ENCODE measurements at places on chromosomes 11 and 22.

GRCh38 chr11:117876341-117877119 is at the start of gene FXYD6:
Gene FXYD6 (minus strand): TSS chr11:117876658. CDS start chr11:117842776, 33,882 bp downstream.
- no peak for DNase-seq

DNA sequence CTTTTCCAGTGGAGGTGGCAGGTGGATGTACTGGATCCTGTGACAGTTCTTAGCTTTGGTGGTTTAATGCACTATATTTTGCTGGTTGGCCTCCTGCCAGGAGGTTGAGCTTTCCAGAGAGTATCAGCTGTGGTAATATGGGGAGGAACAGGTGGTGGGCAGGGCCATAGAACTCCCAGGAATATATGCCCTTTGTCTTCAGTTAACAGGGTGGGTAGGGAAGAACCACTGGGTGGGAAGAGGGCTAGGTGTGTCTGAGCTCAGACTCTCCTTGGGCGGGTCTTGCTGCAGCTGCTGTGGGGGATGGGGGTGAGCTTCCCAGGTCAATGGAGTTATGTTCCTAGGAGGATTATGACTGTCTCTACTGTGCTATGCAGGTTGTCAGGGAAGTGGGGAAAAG is 203.8 kb downstream of the DLG2 start:
- no peak for DNase-seq

- DNase-seq: no peak
Observed at GRCh38 chr11:76102802-76103201, 103.5 kb downstream of the WNT11 start.

DNA sequence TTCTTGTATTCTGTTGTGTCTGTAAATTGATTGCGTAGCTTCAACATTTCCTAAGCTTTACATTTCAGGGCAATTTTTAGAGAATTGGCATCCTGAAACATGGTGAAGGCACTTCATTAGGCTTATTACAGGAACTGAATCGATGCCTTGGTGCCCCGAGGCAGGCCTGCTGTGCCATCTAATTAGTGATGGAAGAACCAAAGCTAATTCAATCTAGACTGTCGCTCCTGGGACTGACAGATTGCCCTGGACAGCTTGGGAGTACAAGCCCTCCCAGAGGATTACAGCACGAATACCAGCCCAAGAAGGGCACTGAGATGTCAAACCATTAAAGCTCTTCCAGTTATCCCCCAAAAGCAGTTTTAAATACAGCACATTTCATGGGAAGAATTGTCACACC is 243.2 kb upstream of the ZC3H12C start:
- no peak for DNase-seq

GRCh38 chr11:126344141-126345080 is 11.1 kb upstream of the ST3GAL4 start:
- no peak for DNase-seq

- no peak for DNase-seq
Observed at GRCh38 chr11:133924661-133925060, 32.1 kb downstream of the IGSF9B start.

DNA sequence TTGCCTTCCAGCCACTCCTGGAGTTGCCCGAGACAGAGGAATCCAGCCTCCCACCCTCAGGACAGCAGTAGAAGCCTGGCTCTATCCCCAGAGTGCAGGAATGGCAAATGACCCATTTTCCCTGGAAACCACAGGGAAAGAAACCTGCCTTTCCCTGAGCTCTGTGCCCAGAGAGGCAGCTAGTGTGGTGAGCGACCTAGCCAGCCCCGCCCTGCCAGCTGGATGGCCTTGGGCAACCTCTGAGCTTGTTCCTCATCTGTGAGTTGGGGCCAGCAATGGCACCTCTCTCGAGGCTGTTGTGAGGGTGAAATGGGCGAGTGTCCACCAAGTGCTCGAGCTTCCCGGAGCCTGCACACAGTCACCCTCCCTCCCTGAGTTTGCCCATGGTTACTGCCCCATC is 3.7 kb downstream of the OMP start:
- DNase-seq: no peak

DNA sequence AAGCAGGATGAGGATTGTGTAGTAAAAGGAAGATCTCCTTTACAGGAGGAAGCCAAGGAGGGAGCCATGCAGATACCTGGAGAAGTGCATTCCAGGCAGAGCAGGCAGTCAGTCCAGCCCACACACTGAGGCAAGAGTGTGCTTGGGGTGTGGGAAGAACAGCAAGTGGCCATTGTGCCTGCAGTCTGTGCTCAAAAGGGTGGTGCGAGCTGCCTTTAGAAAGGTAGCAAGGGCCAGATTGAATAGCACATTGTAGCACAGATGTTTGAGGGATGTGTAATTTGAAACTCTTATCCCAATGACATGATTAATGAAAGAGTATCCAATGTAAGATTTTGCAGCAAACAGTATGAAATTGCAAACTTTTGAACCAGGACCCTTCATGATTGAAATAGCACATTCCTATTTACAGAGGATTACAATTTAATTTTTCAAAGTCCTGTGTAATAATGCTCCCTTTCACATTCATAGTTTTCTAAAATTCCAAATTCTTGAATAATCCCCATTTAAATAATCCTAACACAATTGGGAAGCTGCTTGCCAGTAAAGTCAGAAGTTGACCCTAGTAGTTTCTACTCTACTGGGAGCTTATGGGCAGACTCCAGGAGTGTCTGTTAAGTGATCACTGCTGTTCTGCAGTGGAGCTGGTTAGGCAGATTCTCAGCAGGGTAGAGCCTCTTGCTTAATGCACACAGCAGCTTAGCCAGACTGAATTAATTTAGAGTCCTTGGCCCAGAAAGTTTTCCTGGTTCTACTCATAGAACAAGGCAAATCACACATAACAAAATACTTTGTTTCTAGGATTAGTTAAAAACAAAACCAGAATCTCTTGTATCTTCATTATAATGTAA is 78.1 kb downstream of the CYB5R2 start:
- no peak for DNase-seq

All from GM04504 (cell line).